ENCODE measurements at places on chromosomes 1 and 21.
A peak's percentile ranks its signal among the peaks of the same experiment; 100 is the strongest.

DNA sequence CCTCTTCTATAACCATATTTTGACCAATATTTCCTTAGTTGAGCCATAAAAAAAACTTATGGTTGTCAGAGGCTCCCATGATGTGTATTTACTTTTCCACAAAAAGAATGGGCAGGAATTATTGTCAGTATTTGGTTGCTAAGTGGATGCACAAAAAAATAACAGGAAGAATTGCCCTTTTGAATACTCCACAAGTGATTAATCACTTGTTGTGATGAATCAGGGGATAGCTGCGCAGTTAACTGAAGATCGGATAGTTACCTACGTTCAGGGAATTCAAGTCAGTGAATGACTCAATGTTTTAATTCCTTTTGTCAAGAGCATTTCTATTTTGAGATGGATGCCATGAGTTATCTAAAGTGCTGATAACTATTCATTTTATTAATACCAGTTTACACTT is 785.2 kb upstream of the B3GALT2 start:
- peak; percentile 80 for DNase-seq

DNA sequence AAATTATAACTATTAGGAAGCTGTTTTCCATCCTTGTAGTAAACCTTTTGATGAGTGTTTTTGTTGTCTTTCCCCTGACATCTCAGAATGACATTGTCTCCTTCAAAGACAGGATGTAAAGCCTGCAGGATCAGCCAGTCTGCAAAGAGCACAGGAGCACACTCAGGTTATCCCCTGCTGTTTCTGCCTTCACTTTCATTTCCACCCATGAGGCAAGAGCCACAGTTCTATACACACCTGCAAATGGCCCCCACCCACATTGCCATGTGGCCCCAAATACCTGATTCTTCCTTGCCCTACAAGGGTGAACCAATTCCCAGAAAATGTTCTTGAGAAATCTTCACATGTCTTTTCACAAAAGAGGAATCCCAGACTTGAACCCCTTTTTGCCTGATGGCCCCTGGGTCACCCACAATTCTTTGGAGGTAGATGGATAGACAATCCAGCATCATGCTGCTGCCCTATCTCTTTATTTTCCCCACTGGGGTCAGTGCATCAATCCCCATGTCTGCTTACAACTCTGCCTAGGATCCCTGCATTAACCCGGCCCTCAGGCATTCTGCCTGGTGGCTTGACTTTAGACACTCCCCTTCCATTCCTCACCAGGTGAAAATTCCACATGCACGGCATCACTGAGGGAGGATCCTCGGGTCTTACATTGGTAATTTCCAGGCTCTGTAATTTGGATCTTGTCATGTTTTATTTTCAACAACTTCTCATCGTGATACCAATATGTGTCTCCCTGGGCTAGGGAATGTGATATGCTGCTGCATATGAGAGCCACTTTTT is 2.6 kb downstream of the FCRL3 start:
- no peak for DNase-seq

- DNase-seq: no peak
These were observed 16.8 kb upstream of the PDXK start for GRCh38 chr21:43701936-43702784.

- peak; percentile 11 for DNase-seq
These were observed 14.5 kb upstream of the GJB5 start for GRCh38 chr1:34740161-34740868.

- DNase-seq: no peak
These were observed 22.3 kb downstream of the CDC42 start for GRCh38 chr1:22074803-22075202.

DNA sequence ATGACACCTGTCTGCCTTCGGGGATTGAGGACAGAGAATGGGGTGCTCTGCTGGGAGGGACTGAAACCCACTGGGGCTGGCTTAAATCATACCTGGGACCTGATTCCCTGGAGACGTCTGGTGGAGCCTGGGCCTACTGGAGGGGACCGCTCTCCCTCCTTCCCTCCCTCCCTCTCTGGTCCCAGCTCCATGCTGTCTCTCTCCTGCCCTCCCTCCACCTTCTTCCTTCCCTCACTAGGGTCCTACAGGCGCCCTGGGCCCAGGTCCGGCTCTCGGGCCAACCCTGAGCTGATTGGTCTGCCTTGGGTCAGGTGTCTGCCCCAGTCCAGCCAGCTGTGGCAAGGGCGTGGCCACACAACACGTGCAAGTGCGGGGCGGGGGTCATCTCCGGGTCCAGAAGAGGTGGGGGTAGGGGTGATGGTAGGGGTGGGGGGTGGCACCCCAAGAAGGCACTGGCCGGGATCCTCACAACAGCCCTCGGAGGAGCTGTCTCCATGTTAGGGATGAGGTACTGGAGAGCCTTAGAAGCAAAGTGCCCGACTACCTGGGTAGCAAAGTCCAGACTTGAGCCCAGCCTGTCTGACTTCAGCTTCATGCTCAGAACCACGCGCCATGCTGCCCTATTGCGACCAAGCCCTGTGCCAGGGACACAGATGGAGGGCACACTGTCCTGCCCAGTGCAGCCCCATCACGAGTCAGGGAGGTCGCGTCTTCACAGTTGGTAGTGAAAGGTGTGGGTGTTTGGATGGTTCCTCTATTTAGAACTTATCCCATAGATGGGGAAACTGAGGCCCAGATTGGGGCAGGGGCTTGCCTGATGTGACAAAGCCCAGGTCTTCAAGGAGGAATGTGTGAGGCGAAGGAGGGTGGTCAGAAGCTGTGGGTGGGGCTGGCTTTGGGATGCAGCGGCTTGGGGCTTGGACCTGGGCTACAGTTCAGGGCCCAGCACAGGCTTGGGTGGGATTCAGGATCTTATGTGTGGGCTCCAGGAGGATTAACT is 574.1 kb downstream of the PTPRU start:
- DNase-seq: no peak

DNA sequence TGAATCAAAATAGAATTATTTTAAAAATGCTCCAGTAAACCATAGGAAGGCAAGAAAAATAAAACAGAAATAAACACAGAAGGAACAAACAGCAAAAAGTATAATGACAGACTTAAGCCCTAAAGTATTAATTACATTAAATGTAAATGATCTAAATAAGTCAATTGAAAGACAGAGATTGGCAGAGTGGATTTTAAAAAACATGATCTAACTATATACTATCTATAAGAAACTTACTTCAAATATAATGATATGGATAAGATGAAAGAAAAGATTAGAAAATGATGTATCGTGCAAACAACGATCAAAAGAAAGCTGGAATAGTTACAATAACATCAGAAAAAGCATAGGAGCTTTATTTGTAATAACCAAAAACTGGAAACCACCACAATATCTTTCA is 90.8 kb downstream of the CAMK2N1 start:
- no peak for DNase-seq

GRCh38 chr1:152348447-152348846 is 11.4 kb downstream of the FLG2 start:
- no peak for DNase-seq

DNA sequence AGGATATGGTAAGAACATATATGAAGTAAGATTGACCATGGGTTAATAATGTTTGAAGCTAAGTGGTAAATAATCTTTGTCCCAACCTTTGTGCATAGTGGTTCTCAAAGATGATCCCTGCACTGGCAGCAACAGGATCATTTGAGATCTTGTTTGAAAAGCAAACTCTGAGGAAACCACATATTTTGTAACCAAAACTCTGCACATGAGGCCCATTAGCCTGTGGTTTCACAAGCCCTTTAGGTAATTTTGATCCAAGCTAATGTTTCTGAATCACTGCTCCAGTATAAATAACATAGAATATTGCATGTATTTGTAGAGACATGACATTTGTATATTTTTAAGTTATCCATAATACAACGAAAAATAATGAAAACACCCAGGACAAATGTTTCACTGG is 147.9 kb upstream of the RGS18 start:
- DNase-seq: peak; percentile 10

DNA sequence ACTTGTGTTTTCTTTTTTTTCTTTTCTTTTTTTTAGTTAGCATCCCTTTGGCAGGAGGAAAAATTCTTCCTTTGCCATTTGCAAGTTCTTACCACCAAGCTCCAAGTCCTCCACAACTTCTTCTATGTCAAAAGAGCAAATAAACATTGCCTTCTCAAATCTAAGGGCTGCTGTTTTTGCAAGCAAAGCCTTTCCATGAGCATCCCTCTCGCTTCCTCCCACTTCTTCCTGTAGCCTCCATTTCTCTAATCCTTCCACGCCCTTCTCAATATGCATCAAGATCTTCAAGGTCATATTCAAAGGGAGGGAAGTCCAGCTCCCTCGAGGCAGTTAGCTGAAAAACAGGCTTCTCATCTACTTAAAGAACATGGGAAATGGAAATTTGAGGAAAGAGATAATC is 147.1 kb downstream of the ADSS2 start:
- DNase-seq: no peak

GRCh38 chr1:39164256-39164655 is 40.2 kb upstream of the MACF1 start:
- DNase-seq: no peak

GRCh38 chr1:100250264-100250663 is 630 bp upstream of the DBT start:
- no peak for DNase-seq

GRCh38 chr1:200139661-200140250 is 112.2 kb downstream of the NR5A2 start:
- peak; percentile 79 for DNase-seq

- DNase-seq: no peak
These were observed 1.3 kb downstream of the SRSF10 start for GRCh38 chr1:23978805-23979204.

- no peak for DNase-seq
These were observed 115.9 kb downstream of the HIVEP3 start for GRCh38 chr1:41802532-41803501.

DNA sequence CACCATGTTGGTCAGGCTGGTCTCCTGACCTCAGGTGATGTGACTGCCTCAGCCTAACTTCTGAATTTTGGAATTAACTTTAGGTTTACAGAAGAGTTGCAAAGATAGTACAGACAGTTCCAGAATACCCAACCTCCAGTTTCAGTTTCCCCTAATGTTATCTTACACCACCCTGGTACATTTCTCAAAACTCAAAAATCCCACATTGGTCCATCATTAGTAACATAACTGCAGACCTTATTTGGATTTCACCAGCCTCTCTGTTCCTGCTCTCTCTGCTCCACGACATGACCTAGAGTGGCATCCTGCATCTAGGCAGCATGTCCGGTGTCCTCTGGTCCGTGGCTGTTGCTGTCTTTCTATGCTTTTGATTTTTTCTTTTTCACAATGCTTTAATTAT is 5.0 kb upstream of the ZC3H12A start:
- no peak for DNase-seq

DNA sequence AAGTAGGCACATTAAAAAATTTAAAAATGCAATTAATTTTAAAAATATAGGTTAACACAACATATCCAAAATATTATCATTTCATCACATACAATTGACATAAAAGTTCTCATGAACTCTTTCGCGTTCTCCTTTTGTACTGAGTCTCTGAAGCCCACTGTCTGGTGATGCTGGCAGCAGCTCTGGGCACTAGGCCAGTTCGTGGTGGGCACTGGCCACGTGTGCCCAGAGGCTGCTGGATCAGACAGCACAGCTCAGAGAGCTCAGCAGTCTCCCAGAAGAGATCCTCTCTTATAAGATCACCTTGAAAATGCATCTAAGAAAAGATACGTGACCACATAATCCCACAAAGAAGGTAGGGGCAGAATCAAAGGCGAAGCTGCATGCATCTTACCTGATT is 9.9 kb downstream of the CEP104 start:
- DNase-seq: no peak

- DNase-seq: no peak
These were observed 92.7 kb downstream of the LEPR start for GRCh38 chr1:65512967-65513780.

GRCh38 chr1:51575406-51576084 is 41.3 kb upstream of the OSBPL9 start:
- DNase-seq: peak; percentile 70

DNA sequence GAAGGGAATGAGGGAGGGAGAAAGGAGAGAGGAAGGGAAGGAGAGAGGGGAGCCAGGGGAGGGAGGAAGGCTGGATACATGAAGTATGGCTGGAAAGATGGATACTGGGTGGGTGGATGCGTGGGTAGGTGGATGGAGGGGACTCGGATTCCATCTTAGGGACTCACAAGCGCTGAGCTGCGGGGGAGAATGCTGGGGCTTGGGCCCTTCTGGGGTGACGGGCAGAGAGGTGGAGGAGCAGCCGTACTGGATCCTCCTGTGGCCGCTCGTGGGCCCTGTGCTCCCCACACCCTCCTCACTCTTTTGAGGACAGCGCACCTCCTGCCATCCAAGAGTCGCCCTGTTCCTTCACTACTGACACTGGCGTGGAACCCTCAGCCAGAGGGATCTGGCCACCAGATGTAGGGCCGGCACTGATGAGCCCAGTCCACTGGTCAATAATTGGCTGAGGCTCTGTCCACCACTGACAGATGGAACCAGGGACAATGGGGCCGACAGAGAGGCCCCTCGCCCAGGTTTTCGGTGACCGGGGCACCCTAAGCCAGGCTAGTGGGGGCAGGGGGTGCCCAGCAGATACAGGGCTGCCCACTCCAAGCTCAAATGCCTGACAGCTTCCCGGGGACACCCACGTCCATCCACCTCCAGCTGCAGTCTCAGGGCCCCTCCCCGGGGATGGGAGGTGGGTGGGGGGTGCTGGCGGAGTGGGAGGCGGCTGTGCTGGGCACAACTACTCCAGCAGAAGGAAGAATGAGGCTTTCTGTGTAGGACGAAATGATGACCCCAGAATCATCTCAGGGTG is 4.4 kb upstream of the ACTRT2 start:
- DNase-seq: no peak

- DNase-seq: peak; percentile 52
These were observed 742 bp upstream of the HSPA13 start for GRCh38 chr21:14383596-14384180.

DNA sequence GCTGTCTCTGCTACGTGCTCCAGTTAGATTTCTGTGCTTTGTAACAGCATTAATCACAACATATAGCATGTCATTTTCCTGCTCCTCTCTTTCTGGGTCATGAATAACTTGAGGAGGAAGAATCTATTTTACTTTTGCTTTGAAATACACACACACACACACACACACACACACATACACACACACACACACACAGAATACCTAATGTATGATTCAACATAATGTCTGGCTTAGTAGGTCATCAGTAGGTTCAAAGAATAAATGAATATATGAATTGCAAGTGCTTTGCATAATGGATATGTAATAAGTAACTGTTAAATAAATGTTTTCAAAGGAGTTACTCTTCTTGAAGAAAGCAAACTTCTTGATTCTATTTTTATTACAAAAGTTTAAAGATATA is 249.0 kb downstream of the PDE4B start:
- no peak for DNase-seq
